Renal pelvis (tissue), 12 donors: ENCODE measurements at places on chromosomes 6 and 20. TPM values are rescaled to one million over a fixed set of nuclear protein-coding genes. Genes with fewer than 3 reads are reported as not detected.
A peak's percentile ranks its signal among the peaks of the same experiment; 100 is the strongest.

The HLA-B gene
- polyA plus RNA-seq, result 117 TPM

The LY6G5C gene
- polyA plus RNA-seq, result 2.6 TPM

The BEND6 gene
- polyA plus RNA-seq, result 4.9 TPM

DNA sequence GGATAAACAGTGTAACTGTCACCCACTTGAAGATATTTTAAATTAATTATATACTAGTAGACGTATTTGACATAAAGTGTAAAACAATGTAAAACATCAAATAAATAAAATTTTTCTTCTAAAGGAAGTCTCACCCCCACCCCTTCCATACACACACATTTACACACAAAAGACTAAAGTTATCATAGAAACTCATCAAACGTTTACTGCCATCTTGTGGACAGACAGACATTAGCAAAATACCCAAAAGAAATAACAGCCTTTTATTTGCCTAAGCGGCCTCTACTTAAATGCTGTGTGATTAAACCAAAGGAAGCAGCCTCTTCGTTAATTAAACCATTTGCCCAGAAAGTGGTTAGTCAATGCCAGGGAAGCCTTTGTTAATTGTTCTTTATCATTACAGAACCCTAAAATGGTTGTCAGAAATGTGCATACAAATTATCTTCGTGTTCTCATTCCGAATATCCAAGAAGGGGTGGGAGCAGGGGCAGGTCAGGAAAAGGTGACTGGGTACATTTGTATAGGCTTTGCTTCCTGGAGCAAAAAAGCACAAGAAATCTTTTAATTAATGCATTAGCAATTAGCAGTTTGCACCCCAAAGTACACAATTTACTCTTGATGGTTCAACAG, 176.2 kb upstream of the SASH1 start:
- peak; percentile 70 for DNase-seq

DNA sequence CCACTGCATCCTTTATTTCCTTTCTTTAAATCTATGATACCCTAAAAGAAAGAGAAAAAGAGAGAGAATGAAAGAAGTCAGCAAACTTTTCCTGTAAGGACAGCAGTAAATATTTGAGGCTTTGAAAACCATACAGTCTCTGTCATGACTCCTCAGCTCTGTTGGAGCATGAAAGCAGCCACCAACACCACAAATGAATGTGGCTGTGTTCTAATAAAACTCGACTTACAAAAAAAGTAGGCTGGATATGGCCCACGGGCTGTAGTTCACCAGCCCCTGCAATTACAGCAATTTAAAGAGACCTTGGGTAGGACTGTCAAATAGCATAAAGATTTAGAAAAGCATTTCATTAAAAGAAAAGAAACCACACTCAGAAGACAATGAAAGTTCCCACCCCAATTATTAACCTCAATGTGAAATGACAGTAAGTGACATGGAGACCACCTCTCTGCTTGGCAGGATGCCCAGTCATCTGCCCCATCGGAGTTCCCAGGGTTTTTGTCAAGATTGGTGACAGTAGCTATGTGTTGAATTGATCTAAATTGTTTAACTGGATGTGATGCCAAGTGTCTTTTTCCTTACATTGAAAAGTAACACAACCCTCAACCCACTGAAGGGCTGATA, 50.9 kb downstream of the TNFRSF21 start:
- no peak for DNase-seq

DNA sequence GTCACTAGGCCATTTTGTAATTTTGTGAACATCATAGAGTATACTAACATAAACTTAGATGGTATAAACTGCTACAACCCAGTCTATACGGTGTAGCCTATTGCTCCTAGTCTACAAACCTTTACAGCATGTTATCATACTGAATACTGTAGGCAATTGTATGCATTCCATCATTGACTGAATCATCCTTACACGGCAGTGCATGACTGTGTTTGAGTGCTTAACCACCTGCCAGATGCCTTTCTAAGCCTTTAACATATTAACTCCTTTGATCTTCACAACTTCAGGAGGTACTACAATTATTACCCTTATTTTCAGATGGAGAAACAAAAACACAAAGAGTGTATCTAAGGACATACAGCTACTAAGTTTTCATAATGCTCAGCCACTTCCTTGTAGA, 14.0 kb downstream of the DPPA5 start:
- no peak for DNase-seq

DNA sequence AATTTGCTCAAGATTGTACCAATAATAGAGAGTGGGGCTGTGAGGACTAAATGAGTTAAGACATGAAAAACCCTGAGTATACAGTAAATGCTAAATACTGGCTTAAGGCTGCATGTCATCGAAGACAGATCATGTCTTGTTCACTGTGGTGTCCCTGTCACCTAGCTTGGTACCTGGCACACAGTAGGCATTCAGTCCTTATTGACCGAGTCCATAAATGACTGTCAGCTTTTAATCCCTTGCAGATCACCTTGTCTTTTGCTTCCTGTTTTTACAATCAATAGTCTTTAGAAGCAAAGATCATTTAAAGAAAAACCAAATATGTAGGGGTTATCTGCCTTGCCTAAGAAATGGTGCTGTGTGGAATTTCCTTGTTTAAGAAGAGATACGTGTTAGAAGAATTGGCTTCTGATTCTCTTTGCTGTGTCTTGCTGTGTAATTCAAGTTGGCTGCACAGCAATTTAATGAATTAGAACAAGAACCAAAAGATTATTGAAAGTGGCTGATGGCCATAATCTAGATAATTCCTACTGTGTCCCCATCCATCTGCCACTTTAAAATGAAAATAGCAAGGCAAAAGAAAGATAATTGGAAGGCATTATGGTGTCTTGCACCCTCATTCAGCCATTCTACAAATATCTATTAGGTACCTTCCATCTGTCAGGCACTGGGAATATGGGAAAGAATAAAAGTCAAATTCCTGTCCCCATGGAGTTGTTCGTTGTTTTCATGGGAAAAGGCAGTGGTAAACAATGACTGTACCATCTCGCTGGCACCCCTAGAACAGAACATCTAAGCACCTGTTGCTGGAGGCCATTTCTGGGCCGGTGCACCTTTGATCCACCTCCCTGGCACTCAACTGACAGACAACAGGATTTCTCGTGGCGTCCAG, 12.4 kb upstream of the MAPK13 start:
- DNase-seq, result no peak

GRCh38 chr20:15682690-15683089, 890.6 kb downstream of the KIF16B start:
- DNase-seq, result no peak

DNA sequence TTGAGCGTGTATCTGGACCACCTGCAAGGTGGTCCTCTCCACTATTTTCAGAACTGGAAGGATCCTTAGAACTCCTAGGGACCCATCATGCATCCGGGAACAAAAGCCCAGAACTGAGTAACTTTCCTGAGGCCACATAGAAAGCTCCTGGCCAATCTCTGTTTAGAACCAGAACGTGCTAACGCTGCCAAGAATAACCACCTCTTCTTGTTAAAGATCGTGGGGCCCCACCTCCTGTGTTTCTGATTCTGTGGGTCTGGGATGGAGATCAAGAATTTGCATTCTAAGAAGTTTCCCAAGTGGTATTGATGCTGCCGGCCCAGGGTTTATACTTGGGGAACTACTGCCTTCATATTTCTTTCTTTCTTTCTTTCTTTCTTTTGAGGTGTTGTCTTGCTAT, 13.3 kb downstream of the CD40 start:
- DNase-seq, result no peak

DNA sequence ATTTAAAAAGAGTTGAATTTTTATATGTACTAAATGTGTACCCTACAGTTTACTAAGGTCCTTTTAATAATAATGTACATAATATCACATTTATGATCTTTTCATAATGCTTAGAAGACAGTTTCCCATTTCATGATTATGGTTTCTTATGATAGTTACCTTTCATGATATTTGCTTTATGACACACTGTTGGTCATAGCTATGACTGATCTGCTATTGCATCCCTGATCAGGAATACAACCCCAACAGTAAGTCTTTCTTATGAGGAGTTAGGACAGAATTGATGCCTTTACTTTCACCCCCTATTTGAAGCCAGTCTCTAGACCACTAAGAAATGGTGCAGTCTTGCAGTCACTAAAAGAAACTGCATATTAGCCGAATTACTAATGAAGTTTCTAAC, 31.0 kb downstream of the LCA5 start:
- no peak for DNase-seq

- DNase-seq, result no peak
These were observed 20.4 kb downstream of the RBM38 start for GRCh38 chr20:57411406-57412283.

DNA sequence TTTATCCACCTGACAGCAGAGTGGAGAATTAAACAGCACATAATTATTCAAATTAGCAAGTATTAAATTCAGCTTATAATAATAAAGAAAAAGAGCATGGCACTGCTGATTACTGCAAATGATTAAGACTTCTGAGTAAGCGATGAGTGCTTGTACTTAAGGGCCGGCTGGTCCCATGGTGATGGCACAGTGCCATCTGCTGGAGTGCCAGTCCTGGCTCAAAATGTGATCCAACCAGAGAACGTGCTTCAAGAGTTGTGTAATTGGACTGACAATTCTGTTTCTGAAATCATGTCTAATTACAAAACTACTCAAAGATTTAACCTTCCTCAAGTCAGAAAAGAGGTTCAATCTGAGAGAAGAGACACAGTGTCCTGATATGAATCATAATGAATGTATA, 181.6 kb upstream of the RGS17 start:
- DNase-seq, result peak; percentile 15

GRCh38 chr6:139536751-139537617, 162.5 kb upstream of the CITED2 start:
- DNase-seq, result no peak

DNA sequence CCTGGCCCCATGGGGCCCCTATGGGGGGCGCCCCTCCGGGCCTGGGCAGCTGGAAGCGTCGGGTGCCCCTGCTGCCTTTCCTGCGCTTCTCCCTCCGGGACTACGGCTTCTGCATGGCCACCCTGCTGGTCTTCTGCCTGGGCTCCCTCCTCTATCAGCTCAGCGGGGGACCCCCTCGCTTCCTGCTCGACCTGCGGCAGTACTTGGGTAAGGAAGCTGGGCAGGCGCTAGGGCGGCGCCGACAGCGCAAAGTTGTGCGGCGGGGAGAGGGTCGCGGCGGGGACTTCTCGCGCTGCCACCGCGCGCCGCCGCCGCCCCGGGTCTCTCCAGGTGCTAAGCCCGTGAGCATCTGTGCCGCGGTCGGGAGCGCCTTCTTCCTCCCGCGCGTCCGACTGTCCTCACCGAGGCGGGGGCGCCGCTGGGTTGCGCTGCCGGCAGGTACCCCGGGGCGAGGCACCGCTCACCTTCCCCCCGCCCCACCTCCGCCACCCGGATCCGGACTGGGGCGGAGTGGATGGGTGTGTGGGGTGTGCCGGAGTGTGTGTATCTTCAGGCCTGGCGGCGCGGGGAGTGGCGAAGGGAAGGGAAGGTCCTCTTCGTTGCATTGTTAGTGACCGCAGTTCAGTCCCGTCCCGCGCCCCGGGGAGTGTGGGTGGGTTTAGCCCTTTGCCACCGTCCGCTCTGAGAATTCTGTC, 788 bp downstream of the UST start:
- peak; percentile 47 for DNase-seq

DNA sequence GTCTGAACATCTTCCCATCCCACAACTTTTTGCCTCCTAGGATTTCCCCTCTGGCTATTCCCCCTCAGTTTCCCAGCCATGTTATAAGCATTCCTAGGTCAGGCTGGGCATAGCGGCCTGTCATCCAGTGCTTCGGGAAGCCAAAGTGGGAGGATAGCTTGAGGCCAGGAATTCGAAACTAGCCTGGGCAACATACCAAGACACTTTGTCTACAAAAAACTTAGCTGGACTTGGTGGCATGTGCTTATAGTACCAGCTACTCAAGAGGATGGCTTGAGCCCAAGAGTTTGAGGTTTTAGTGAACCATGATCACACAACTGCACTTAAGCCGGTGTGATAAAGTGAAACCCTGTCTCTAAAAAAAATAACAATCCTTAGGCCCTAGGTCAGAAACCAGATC, 447.4 kb downstream of the KIF16B start:
- no peak for DNase-seq

DNA sequence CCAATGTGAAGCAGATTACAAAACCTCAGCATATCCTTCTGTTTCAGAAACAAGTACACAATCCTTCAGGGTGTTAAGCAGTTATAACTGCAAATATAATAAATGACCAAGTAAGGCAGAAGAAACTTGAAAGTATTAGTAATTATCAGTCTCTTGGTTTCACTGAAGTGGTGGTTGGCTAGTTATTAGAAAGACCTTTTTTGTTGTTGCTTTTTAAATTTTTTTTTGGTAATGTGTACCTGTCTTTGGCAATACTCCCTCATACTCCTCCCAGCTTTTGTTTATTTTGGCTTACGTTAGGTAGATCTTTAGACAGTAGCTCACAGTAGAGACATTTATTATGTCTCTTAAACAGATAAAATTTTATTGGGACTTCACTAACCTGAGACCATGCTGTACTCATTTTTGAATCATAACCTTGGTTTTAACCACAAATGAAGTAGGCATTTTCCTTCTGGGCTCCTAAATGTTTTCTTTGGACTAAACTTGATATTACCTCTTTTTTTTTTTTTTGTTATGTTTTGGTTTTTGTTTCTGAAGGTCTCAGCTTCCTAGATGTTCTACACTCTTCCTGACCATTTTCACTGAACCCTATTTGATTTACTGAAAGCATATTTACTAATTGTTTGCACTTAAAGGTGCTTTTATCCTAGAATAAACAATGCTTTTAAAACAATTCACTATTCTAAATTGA, 6.4 kb downstream of the CD2AP start:
- DNase-seq, result no peak

DNA sequence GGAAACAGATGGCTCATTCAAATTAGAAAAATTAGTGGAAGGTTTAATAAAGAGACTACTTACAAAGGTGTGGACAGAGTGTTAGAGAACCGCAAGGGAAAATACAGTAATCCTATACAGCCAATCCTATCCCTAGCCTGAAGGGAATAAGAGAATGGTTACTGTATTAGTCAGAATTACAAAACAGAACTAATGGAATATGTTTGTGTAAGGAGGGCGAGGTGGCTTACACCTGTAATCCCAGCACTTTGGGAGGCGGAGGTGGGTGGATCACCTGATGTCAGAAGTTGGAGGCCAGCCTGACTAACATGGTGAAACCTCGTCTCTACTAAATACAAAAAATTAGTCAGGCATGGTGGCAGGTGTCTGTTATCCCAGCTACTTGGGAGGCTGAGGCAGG, 16.3 kb upstream of the TRPC4AP start:
- no peak for DNase-seq

- DNase-seq, result no peak
These were observed 9.8 kb upstream of the ELOVL5 start for GRCh38 chr6:53358440-53359094.

- no peak for DNase-seq
These were observed 247.6 kb downstream of the MYLK4 start for GRCh38 chr6:2502998-2503674.

GRCh38 chr6:115863211-115863610, 197.5 kb downstream of the FRK start:
- DNase-seq, result no peak

GRCh38 chr20:58987790-58988564, 6.9 kb downstream of the NELFCD start:
- DNase-seq, result no peak
